ENCODE measurements at places on chromosomes 16 and 17. TPM values are rescaled to one million over a fixed set of nuclear protein-coding genes. Genes with fewer than 3 reads are reported as not detected.

GRCh38 chr17:39139161-39139511 lies 12.3 kb downstream of the PLXDC1 start:
- DNase-seq = peak; percentile 72

- DNase-seq = peak; percentile 90
These were observed 144.6 kb downstream of the FOXL1 start for GRCh38 chr16:86722970-86723369.

The CX3CL1 gene
- total RNA-seq = 0.33 TPM

The NT5M gene
- total RNA-seq = not detected

The ADAM11 gene
- 0.36 TPM for total RNA-seq

The PPP1R27 gene
- total RNA-seq = not detected

The DHRS7B gene
- total RNA-seq = 15.6 TPM
